WERI-Rb-1 (cell line): ENCODE measurements at places on chromosomes 5 and 9.

- DNase-seq, result no peak
Measured at GRCh38 chr9:92036411-92036746, 78.8 kb downstream of the SPTLC1 start.

DNA sequence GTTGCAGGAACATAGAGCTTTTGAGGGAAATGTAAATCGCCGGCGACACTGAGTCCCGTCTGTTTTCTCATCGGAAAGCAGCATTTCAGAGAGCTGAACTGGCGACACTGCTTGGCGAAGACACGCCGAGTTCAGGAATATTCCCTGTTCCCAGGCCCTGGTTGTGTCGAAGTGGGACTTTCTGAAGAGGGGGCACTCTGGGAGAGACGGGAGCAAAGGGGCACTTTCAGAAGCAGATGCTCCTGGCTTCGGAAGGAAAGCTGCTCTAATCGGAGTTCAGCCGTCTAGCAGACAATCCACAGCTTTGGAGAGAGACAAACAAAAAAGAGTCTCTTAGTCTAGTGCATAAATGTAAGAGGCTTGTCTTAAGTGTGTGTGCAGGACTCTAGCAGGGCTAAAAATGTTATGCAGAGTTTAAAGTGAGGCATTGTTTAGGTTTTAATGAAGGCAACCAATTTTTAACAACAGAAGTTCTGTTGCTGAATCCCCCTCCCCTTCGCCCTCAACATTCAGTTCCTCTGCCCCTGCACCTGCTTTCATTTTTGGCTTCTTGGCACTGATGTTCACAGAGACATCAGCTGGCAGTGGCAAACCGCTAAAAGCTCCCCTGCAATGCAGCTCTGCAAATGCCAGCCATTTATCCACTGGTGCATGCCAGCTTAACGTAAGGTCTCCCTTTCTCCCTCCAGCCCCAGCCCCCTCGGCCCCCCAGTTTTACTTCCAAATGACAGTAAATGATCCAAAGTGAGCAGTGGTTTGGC lies 289.5 kb upstream of the MPDZ start:
- DNase-seq, result peak; percentile 17

DNA sequence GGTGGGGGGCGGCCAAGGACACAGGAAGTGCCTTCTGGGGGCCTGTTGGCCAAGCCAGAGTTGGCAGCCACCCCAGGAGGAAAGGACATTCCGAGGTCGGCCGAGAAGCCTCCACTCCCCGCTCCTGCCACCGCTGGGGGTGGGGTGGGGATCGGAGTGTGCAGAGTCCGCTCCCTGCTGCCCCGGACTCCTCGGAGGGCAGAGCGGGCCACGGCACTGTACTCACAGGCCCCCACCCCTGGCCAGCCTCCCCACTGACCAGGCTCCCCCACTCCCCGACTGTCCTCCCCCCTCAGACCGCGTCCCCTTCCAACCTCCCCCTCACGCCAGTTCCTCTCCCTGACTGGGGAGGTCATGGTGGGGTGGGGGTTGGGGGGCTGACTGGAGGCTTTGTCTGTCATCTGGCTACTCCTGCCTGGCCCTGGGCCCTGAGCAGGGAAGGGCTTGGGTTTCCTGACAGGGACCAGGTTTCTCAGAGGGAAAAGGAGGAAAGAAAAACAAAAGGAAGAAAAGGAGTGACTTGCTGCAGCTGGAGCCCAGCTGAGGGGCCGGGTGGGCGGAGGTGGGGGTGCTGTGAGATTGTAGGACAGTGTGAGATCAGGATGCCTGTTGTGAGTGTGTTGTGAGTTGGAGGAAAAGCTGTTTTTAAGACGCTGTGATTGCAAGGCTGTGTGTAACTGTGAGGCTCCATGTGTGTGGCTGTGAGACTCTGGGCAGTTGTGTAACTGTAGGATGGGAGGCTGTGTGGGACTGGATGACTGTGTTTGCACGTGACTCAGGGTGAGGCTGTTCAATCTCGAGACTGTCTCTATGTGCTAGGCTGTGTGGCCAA lies 29.7 kb downstream of the CNTFR start:
- DNase-seq, result peak; percentile 79

DNA sequence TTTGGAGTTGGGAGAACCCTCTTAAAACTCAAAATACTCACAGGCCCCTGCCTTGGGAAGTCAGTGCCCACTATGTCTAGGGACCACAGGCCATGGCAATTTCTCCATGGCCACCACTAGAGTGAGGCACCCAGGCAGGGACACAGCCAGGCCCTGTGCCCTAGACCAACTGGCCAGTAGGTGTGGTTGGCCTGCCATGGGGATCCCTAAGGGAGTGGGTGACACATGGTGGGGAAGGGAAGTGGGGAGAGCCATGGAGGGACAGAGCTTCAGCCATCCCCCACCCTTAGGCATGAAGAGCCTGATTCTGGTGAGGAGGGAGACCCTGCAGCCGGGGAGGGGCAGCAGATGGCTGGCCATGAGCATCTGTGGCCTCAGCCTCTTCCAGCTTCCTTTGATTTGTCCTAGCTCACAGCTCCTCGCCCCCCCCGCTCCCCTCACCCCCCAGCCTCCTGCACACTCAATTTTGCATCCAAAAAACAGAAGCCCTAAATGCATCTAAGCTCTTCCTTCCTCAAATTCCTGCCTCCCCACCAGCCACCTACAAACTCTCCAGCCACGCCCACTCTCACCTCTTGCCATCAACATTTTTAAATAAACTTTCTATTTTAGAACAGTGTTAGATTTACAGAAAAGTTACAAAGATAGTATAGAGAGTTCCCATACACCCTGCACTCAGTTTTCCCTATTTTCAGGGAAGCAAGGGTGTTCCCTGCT lies 1.6 kb upstream of the DBN1 start:
- no peak for DNase-seq

- DNase-seq, result no peak
Measured at GRCh38 chr5:102853680-102854079, 98.6 kb downstream of the PAM start.

GRCh38 chr9:32200896-32201295 lies 183.5 kb upstream of the ACO1 start:
- DNase-seq, result no peak

- no peak for DNase-seq
Measured at GRCh38 chr5:32283539-32284377, 29.0 kb downstream of the MTMR12 start.

DNA sequence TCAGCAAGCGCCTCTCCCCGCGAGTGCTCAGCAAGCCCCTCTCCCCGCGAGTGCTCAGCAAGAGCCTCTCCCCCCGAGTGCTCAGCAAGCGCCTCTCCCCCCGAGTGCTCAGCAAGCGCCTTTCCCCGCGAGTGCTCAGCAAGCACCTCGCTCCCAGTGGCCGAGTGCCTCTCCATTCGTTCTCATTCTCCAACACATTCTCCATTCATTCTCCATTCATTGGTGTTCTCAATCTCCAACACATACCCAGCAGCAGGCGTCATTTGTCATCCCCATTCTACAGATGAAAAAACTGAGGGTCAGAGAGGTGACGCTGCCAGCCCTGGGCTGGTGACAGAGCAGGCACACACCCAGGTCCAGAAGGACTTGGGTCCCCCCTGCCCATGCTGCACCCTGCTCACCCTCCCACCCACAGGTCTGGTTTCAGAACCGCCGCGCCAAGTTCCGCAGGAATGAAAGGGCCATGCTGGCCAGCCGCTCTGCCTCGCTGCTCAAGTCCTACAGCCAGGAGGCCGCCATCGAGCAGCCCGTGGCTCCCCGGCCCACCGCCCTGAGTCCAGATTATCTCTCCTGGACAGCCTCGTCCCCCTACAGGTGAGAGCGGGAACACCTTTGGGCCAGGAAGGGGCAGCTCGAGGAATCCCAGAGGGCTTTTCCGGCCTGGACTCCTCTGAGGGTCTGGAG lies 32.5 kb downstream of the PTGES start:
- peak; percentile 73 for DNase-seq

DNA sequence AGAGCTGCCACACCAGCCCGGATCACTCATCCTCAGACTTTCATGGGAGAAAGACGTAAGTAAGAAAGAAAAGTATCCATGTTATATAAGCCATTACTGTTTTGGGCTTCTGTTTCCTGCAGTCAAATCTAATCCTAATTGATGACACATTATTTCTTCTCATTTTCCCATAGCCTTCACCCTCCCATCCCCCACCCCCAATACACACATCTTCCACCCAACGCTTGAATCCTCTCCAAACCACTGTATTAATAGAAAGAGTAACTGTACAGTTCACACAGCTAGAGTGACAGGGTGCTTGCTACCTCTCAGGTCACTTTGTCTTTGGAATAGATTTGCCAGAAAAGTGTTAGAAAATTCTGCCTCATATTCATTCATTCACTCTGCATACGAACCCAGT lies 69.3 kb upstream of the IL17B start:
- no peak for DNase-seq

DNA sequence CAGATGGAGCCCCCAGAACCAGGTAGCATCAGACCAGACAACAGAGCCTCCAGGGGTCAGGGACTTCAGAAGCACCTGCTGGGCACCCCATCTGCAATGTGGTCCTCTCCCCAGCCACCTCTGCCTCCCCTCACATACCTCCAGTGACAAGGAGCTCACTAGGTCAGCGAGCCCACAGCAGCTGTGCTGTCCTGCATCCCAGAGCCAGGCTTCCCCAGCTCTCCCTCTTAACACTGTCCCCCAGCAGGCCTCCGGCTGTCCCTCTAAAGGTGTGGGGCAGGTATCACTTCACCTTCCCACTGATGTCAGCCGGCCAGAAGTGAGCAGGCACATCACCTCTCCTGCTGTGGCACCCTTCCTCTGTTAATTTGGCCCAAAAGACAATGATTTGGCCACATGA lies 83.6 kb downstream of the LMX1B start:
- peak; percentile 7 for DNase-seq

- DNase-seq, result no peak
Measured at GRCh38 chr5:102762095-102762534, 7.0 kb downstream of the PAM start.

- DNase-seq, result no peak
Measured at GRCh38 chr9:37946971-37947370, 43.0 kb upstream of the SLC25A51 start.
